Heart right ventricle (tissue), 16 donors: ENCODE measurements at places on chromosomes 7 and 10.

GRCh38 chr7:72023926-72024325 is 388.2 kb downstream of the CALN1 start:
- DNase-seq: no peak

DNA sequence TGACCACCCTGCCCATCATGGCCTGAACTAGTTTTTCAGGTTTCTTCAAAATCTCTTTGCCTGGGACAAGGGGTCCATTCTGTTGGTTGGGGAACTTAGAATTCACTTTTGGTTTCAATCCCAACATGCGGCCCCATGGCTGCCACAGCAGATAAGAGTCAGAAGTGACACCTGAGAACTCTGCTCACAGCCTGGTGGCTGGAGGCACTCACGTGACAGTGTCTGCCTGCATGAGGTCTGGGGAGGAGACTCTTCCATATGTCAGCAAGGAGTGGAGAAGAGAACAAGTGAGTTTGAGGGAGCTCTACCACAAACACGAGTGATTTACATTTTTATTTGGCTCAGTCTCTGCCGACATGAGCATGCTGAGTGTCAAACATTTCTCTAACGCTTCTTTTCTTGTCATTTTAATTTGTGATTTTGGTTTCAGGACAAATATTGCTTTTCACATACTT is 370.4 kb downstream of the TNS3 start:
- DNase-seq: no peak

DNA sequence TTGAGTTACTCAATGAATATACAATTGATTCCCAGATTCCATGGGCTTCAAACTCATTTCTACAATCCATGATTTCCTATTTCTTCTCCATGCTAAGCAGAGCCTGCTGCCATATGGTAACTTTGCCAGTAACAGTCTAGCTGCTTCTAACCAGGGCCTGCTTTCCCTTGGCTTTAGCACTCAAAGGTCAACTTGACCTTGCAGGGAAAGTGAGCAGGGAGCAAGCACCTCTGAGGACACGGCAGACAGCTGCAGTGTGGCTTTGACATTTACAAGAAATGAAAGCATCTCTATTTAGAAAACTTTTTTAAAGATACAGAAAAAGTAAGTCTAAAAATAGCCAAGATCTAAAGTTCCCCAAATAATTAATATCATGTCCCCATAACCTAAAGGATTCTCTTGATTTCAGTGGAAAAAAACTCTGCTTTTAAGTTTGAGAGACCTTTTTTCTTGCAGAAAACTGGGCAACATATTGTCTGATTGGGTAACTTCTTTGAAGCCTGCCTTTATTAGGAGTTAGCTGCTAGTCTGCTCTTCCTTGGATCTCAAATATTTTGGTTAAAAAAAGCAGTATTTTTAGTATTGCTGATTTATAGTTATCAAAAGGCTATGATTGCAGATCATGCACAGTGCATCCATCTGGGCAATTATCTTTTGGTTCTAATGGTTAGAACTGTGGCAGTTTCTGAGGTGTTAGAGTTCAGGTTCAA is 257.9 kb downstream of the AHR start:
- DNase-seq: no peak

- DNase-seq: no peak
Observed at GRCh38 chr7:7920481-7920880, 48.1 kb upstream of the GLCCI1 start.

DNA sequence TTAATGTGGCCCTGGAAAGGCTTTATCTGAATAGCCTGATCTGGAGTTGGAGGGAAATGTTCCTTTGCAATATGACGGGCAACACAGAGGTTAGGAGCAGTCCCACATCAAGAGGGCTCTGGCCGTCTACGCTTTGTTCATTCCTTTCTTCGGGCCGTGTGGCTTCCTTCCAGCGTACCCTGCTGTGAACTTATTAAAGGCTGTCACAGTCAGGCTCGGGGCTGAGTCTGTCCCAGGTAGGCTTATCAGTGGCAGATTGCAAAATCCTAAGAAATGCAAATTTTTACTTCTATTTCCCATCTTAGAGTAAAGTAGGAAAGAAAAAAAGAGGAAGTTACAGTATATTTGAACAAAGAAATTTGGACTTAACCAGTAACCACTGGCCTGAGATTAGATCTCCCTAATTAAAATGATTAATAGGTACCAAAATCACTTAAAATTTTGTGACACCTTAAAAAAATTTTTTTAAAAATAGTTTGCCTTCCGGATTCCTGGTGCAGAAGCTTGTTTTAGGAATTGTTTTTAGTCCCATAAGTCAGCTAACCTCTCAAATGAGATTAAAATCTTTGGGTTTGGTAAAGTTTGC is 453.1 kb upstream of the MKI67 start:
- DNase-seq: no peak

GRCh38 chr10:101780187-101780817 is 2.9 kb downstream of the NPM3 start:
- no peak for DNase-seq

GRCh38 chr10:119252470-119253151 is 45.2 kb downstream of the GRK5 start:
- DNase-seq: no peak

DNA sequence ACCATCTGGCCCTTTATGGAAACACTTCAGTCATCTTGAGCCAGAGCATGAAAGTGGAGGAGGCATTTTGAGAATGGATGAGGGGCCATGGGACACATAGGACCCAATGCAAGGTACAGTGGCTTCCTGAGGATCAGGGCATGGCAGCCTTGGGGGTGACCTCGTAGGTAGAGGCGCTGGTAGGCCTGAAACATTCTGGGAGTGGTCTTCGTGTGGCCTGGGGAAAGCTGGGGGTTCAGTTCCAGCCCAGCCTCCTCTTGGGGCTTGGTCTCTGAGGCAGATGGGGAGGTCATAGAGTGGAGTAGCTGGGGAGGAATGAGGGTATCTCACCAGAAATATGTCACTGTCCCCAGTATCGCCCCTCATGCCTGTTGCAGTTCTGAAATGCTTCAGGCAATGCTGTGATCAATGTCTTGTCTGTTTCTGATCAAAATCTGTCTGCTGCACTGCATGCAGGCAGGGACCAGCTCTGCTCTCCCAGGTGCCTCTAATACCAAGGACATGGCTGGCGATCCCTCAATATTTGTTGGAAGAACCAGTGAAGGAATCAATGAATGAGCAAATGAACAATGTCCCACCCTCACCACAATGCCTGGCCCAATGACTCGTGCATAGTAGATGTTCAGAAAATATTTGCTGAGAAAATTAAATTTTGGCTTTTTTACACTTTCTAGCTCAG is 90.9 kb downstream of the CHST15 start:
- DNase-seq: no peak

DNA sequence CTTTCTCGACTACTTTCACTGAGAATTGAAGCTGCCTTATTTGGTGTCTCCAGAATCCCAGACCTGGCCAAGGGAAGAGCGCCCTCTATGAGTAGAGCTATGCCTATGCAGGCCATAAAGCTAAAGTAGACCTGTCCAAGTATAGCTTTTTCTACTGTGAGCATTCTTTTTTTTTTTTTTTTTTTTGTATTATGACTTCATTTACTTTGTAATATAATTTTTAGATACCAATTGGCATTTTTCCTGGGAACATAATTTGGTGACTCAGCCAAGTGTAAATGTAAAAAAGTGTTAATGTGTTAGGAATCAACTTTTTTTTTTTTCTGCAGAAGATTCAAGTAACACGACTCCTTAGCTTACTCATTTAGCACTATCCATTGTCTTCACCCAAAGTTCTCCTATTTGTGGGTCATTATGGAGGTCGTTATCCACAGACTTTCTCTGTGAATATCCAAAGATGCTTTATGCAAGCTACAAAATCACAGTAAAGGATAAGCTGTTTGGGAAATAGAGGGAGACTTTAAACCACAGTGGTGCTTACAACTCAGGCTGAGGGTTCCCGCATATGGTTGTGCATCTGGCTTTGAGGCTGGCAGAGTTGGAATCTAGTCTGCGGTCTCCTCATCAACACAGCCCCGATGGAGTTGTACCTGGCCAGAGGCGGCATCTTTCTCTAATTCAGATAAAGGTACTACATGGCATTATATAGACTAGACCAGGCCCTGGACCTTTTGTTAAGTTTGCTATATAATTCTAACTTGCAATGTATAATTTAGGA is 1040.2 kb upstream of the SORCS1 start:
- DNase-seq: no peak

GRCh38 chr7:94374721-94375566 is 19.8 kb upstream of the COL1A2 start:
- DNase-seq: no peak

- DNase-seq: no peak
Observed at GRCh38 chr7:70681469-70682350, 450.2 kb upstream of the GALNT17 start.

GRCh38 chr10:100872034-100872791 is 40.5 kb upstream of the SLF2 start:
- no peak for DNase-seq

DNA sequence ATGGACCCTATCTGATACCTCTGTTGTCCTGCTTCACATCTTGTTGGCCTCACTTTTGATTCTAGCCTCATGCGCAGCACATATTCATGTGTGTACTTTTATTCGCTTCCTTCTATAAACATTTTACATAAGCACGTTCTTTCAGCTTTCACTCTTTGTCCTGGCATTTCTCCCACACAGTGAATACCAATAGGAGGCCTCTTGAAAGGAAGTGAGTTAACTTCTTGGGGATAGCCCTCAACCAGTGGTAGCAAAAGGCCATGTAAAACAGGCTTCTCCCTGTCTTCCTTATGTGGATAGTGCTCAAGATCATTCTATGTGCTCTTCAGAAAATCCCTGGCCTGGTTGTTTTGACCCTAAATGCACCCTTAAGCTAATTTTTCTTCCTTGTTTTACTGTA is 633.9 kb upstream of the MBL2 start:
- no peak for DNase-seq

GRCh38 chr7:133601617-133602016 is 348.7 kb downstream of the EXOC4 start:
- DNase-seq: no peak

DNA sequence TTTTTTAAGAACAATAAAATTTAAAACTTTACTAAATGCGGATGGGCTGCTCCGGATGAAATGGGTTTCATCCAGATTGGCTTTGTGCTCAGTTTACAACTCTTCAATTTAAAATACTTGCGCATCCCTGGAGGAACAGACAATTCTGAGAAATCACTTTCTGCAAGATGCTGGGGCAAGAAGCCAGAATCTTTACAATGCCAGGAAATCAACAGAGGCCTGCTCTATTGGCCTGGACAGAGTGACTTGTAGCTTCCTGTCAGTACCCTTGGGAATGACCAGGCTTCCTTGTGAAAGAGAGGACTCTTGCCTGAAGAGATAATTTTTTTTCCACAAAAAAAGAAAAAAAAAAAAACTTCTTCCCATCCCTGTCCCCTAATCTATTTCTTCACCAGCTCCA is 3.9 kb upstream of the FAM13C start:
- DNase-seq: no peak

- no peak for DNase-seq
Observed at GRCh38 chr7:105742787-105743186, 133.6 kb downstream of the ATXN7L1 start.

DNA sequence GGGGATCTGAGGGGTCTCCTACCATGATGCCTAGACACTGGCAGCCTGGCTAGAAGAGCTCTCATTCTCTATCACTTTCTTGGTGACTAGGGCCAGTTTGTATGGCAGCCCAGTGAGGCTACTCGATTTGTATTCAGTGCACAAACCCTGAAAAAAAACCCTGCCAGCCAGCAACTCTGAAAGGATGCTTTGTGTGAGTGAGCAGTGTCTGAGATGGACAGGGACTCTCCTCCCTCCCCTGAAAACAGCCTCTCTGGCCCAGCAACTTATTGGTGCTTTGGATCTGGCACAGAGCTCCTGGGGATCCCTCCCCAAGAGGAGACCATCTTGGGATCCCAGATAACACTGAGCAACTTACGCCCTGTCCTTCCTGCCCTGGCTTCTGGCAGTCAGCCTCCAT is 10.8 kb upstream of the LRRC4 start:
- DNase-seq: no peak

GRCh38 chr10:120437541-120437940 is 19.5 kb upstream of the PLPP4 start:
- DNase-seq: no peak

DNA sequence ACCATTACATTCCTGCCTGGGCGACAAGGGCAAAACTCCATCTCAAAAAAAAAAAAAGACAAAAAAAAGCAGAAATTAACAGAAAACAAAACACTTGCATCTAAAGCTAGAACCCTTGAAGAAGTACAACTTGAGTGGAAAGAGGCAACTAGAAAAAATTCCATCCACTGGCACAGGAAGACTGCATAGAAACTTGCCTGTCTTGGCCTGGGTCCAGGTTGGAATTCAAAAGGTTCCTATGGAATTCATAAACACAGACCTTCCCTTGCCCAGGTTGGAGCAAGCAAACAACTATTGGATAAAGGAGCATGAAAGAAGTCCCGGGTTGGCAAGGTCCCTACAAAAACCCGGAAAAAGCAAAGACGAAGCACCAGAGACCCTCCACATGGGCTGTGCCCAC is 69.8 kb downstream of the CCDC71L start:
- DNase-seq: no peak

GRCh38 chr10:125102821-125103220 is 57.5 kb downstream of the CTBP2 start:
- DNase-seq: no peak

DNA sequence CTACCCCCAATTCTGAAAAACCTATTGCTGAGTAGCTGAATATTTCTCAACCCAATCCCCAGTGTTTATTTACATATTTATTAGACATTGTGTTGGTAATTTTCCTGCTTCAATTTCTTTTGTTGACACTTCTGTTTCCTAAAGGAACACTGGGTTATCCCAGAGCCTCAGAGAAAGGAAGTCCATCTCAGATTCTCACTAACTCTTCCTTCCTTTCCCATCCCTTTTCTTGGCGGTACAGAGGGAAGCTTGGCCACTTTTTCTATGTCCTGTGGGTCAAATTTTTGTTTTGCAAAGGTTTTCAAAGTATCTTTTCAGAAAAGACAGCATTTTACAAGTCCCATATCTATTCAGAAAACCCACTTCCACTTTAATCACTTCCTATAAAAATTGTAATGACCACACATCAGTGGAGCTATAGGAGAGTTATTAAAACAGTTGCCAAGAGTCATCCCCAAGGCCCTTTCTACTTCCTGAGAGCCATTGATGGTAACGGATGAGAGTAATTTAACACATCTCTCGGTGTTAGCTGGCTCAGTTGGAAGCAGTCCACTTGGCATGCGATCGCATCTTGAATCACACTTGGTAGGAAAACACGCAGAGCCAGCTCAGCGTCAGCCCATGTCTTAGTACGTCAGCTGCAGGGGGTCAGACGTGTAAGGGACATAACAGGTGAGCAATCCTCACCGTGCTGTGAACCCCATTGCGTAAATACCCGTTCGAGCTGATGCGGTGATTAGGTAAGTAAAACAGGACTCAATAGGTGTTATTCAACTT is 231.1 kb upstream of the ADARB2 start:
- DNase-seq: no peak

DNA sequence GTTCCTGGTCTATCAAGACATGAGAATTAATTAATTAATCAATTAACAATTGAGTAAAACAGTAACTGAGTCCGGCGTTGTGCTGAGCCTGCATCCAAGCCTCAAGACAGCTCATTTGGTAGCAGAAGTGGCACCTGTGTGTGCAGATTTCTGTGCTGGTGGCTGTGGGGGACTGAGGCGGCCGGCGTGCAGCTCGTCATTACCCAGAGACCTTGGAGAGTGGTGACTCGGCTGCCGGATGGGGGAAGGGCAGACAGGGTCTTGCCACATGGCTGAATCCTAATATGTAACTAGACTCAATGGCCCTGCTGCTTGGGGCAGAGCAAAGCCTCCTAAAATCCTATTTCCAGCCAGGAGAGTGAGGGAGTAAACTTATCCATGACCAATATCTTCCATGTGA is 510.2 kb downstream of the TCERG1L start:
- DNase-seq: no peak
